ENCODE measurements at places on chromosomes 16 and 17. TPM values are rescaled to one million over a fixed set of nuclear protein-coding genes. Genes with fewer than 3 reads are reported as not detected.

The PPP1R27 gene
- total RNA-seq, result not detected

The TPSG1 gene
- total RNA-seq, result not detected

The TNFRSF17 gene
- not detected for total RNA-seq

The SLC5A11 gene
- not detected for total RNA-seq

The ARHGDIG gene
- total RNA-seq, result not detected

The KRT33A gene
- total RNA-seq, result not detected

The NPIPB6 gene
- 0.58 TPM for total RNA-seq

The TBC1D3E gene
- not detected for total RNA-seq

The GNPTG gene
- total RNA-seq, result 21.6 TPM

The SULT1A3 gene
- total RNA-seq, result 7.5 TPM

The CPHXL2 gene
- not detected for total RNA-seq

The CDRT15 gene
- not detected for total RNA-seq

The SULT1A1 gene
- 1.6 TPM for total RNA-seq

The PRRT2 gene
- total RNA-seq, result 0.51 TPM

The NF1 gene
- total RNA-seq, result 35.7 TPM

The AIPL1 gene
- total RNA-seq, result not detected

The KCNJ2 gene
- 0.28 TPM for total RNA-seq

The RCVRN gene
- not detected for total RNA-seq

The DPEP2 gene
- not detected for total RNA-seq

The ZNF764 gene
- total RNA-seq, result 5.5 TPM

The MON1B gene
- 18.6 TPM for total RNA-seq

The NPIPB9 gene
- 0.07 TPM for total RNA-seq

The ZMYND15 gene
- total RNA-seq, result 0.31 TPM

The SLC16A6 gene
- total RNA-seq, result not detected

The ASIC2 gene
- 0.07 TPM for total RNA-seq

All from foreskin keratinocyte (primary cell).